ENCODE measurements at places on chromosomes 3 and 15.

DNA sequence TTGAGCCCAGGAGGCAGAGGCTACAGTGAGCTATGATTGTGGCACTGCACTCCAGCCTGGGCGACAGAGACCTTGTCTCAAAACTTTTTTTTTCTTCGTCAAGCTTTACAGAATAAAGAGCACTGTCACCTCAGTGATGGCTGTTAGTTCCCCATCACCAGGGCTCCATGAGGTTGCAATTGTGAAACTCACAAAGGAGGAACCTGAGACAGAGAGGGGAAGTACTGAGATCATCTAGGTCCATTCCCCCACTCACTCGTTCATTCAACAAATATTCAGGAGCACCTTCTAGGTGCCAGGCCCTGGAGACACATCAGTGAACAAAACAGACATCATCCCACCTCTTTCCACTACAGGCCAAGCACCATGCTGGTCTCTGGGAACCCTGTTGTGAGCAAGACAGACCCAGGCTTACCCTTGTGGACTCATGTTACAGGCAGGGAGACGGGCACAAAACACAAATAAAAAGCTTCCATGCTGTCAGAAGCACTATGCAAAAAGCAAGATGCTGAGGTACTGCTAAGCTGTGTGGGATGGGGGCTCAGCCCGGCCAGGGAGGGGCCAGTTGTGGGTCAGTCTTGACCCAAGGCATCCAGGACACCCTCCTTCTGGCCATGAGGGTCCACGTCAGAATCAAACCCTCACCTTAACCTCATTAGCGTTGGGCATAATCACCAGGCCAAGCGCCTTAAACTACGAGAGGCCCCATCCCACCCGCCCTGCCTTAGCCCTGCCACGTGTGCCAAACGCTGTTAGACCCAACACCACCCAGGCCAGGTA lies 2.1 kb upstream of the RHO start:
- no peak for DNase-seq

GRCh38 chr3:55709411-55710012 lies 222.4 kb upstream of the WNT5A start:
- DNase-seq = no peak

DNA sequence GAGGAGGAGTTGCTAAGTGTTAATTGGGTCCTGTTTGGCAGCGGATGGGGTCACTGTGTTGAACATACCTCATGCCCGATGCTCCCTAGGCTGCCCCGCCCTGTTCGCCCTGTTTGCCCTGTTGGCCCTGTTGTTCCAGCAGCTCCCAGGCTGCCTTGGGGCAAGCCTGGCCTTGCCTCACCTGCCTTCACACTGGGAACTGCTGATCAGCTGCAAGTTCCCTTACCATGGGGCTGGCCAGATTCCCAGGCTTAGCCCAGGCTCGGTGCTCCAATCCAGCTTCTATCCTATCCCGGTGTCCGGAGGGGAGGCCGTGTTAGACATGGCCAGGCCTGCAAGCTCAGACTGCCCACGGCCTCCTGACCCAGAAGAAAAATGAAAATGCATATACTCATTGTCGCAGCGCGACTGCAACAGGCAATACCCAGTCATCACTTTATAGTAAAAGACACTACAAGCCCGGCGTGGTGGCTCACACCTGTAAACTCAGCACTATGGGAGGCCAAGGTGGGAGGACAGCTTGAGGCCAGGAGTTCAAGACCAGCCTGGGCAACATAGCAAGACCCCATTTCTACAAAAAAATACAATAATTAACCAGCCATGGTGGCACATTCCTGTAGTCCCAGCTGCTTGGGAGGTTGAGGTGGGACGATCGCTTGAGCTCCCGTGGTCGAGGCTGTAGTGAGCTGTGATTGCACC lies 42.9 kb upstream of the ZNF710 start:
- DNase-seq = no peak

DNA sequence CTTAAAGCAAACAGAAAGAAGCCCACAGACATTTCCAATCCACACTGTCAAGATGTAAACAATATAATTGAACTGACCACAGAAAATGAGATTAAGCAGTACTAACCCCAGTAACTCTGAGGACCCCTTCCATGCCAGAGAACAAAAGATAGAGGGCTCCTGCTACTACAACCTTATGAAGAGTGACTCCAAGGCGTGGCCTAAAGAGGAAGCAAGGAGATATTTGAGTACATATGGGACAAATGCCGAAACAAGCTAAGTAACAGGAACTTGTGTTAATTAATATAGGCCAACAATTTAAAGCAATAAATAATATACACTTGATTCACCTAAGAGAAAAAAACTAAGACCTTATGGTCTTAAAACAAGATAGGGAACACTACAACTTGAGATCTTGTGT lies 25.0 kb upstream of the VPS39 start:
- no peak for DNase-seq

DNA sequence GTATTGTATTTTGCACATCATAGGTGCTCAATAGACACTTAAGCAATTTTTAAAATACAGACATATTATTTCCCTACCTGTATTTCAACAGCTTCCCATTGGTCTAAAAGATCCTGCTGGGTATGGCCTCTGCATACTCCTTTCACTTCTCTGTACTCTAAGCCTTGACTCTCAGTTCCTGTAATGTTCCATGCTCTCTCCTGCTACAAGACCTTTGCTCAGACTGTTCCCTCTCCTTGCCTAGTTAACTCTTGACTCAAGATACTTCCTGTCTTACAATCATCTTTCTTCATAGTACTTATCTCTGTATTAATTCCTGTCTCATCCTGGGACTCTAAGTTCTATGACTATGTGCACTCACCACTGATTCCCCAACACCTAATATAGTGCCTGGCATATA lies 1.7 kb downstream of the SCN11A start:
- no peak for DNase-seq

Measured in left renal pelvis (tissue), 4 donors.